Naive B cell (primary cell): ENCODE measurements at places on chromosomes 2 and 18.

- no peak for DNase-seq
Observed at GRCh38 chr2:73117441-73117840, 4.7 kb upstream of the RAB11FIP5 start.

GRCh38 chr2:145601361-145601925 is 1081.5 kb upstream of the ZEB2 start:
- no peak for DNase-seq

GRCh38 chr2:86783615-86784339 is 6.9 kb downstream of the CD8A start:
- peak; percentile 30 for DNase-seq

DNA sequence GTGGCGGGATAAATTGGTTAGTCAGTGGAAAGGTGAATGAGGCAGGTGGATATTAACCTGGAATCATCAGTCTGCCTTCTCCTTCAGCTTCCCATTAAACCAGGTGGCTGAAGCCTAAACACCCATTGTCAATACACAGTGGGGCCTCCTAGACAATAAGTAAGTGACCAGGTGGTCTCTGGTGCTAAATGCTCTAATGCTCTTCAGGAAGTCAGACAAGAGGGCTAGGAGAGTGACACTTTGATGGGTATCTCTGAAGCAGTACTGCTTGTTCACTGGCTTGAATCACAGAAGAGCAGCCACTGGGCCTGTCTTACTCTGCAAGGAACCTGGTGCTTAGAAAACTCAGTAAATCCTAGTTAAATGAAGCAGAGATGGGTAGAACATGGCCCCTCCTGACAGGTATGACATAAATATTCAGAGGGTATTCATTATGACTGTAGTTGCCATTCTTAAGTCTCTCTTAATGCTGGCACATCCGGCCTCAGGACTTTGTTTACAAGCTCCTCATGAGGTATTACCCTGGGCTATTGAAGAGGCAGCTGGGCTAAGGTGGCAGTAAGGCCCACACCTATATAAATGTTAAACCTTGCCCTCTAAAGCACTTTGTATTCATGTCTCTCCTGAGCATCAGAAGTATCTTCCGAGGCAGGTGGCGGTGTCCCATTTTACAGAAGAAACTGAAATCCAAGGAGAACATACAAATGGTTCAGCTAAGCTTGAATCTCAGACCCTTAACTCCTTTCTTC is 104.9 kb downstream of the NCK2 start:
- no peak for DNase-seq

DNA sequence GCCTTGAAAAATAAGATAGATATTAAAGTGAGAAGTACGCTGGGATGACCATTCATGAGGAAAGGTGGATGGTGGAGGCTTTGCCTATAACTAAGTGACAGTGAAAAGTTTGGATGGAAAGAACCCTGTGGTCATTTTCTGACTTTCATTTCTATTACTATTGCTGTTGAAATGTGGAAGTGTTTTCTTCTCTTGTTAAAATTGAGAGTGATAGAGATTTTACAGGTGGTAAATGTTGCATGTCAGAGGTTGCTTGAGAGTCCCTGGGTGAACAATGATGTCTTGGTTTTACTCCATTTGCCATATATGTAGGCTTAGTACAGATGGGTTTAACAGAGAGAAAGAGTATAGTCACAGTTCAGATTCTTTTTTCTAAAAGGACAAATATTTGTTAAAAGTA is 18.4 kb downstream of the NCOA1 start:
- DNase-seq: no peak

DNA sequence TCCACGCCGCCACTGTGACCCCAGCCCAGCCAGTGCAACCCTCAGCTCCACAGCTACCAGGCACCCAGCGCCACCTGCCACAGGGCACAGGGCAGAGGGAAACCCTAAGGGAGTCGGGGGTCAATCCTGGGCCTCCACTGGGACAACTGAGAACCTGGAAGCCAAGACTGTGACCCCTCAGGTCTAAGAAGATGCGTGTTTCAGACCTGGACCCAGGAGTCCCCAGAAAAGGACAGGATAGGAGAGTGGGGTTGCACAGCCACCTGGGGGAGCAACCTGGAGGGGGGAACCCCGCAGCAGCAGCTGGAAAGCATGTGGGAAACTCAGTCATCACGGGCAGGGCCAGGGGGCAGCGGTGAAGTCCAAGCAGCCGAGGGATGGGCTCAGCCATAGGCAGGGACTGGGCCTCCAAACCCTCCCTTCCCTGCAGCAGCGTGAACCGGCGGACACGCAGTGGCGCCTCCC is 4.1 kb downstream of the ESPNL start:
- DNase-seq: no peak

DNA sequence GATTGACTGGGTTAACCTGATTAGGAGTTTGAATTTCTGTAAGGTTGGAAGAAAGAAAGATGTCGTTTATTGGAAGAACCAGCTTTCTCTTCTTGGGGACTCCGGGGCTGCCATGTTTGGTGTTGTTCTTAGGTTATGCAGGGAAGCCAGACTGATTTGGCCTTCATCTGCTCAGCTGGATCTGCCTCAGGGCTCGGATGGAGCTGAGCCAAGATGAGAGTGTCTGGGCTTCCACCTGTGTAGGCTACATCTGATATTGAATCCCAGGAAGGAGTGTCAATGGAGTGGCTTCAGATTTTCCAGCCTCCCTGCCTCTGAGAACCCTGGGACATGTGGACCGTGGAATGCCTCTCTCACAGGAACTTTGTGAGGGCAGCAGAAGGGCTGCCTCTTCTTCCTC is 126.1 kb downstream of the WDSUB1 start:
- DNase-seq: no peak

DNA sequence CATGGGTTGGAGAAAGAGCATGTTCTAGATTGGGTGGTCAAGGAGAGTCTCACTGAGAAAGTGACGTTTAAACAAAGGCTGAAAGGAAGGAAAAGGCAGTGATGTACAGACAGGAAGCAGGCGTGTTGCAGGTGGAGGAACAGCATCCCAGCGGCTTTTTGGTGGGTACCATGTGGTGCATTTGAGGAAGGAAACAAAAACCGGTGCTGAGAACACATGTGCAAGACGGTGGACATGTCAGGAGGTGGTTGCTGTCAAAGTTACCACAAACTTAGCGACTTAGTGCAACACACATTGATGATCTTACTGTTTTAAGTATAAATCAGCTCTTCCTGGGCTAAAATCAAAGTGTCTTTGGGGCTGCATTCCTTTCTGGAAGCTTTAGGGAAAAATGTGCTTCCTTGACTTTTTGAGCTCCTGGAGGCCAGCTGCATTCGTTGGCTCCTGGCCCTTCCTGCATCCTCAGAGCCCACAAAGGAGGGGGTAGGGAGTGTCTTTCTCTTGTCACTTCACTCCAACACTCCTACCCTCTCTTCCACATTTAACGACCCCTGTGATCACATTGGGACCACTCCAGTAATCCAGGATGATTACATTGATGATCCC is 380.6 kb downstream of the FBXO15 start:
- DNase-seq: no peak

DNA sequence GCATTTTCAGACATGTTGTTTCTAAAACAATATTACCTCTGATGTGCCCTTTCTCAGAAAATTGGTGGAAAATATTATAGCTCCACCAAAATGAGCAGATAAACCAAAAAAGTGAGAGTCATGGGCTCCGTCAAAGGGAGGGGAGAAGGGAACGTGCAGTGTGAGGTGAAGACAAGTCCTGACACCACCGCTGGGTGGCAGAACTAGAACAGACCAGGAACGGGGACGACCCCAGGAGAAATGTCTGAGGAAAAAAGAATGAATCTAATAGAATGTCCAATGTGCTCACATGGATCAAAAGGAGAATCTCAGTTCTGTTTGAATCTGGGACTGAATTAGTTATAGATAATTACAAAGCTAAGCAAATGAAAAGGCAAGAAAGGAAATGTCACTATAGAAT is 22.6 kb upstream of the BCL2 start:
- no peak for DNase-seq

- no peak for DNase-seq
Observed at GRCh38 chr2:168717790-168718502, 84.5 kb upstream of the NOSTRIN start.

DNA sequence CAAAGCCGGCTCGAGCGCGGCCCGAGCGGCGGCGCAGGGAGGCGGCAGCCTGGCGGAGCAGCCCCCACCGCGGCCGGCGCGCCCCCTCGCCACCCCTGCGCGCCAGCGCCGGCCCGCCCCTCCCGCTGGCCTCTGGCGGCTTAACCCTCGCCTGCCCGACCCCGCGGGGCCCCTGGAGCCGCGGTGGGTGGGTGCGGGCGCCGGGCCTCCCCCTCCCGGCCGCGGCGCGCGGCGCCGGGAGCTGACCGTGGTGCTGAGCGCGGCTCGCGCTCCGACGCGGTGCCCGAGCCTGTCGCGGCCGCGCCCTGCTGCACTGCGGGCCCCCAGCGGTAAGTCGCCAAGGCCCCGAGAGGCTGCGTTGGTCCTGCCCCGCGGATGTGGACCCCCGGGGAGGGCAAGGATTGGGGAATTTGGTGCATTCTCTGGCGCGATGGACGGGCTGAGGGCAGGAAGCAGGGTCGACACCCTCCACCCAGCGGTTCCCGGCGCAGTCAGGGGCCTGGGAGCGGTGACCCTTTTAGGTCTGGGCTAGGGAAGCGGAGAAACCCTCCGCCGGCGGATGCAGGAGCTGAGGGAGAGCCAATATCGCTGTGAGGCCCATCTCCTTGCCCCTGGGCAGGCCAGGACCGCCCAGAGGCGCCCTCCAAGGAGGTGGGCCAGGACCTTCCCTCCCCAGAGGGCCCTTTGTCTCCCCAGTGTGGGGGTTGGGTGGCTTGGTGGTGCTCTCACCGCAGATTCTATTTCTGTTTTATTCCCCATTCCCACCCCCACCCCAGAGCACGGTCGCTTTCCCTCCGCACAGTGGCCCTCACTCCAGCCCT is 923 bp downstream of the AMER3 start:
- DNase-seq: no peak

- no peak for DNase-seq
Observed at GRCh38 chr2:185274718-185275484, 463.7 kb upstream of the FSIP2 start.

- DNase-seq: no peak
Observed at GRCh38 chr2:166419616-166419934, 43.8 kb upstream of the SCN9A start.

- DNase-seq: no peak
Observed at GRCh38 chr18:10558243-10558966, 32.6 kb downstream of the NAPG start.

DNA sequence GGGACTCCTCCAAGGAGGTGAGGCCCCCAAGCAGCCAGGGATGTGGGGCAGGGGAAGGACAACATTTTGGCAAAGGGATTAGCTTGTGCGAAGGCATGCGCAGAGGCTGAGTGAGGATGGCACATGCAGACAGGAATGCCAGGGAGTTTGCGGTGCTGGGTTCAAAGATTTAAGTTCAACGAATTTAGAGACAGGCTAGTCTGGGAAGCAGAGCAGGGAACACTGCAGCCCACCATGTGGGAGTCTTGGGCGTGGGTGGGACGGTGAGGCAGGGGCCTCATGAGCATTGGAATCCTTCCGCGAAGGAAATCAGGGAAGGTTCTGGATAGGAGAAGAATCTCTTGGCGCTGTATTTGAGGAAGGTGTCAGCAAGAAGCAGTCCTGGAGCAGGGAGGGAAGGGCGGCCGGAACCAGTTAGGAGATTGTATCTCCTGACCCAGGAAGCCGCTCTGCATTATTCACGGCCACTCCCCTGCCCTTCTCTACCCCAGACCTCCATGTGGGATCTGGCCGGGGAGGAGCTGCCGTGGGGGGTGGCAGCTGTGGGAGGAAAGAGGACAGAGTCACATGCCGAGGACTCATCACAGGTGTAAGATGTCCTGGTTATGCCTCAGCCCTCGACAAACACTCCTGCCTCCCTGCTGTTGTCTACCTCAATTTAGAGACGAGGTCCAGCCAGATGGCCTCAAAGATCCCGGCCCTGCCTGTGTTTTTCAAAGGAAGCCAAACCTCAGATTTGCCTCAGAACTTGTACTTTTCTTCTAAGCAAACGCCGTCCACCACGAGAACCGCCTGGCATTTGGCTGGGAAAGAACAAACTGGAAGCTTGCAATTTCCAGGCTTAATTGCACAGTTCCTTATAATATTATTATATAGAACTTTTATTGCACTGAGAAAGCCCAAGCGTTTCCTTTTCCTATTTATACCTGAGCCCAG is 123.7 kb upstream of the SMAD2 start:
- DNase-seq: no peak

DNA sequence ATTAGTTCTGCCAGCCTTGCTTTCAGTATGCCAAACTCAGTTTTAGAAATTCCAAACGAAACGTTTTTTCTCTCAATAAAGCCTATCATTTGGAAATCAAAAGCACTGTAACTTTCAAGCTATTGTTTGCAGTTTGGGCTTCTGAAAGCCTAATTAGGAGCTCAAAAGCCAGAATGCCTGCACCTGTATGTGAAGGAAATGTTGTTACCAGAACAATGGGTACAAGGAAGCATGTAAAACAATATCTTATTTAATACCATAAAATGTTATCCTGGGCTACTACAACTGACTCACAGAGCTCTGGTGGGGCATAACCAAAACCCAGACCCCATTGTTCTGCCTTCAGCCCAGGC is 12.6 kb upstream of the GULP1 start:
- DNase-seq: no peak

DNA sequence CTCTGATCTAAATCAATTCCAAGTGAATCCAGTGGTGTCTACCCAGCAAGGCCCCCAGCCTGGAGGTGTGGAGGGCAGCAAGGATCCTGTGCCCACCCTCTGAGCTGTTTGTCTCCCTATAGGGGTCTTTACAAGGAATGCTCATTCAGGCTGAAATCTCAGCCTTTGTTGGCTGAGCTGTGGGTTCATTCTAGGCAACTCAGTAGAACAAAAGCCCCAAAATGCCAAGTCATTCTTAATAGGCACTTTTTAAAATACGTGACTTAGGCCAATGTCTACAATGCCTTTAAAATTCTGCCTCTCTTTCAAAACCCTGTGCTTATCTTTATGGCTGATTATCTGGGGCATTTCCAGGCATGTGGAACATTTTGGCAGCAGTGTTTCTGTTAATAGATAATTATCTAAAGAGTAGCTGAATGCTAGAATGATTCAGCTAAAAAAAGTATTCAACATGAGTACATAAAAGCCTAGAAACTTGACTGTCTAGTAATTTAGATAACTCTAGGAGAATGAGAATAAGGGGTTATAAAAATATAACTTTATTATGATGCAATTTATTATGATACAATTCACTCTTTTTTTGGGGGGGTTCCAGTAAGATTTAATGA is 7.4 kb downstream of the UGT1A6 start:
- no peak for DNase-seq

DNA sequence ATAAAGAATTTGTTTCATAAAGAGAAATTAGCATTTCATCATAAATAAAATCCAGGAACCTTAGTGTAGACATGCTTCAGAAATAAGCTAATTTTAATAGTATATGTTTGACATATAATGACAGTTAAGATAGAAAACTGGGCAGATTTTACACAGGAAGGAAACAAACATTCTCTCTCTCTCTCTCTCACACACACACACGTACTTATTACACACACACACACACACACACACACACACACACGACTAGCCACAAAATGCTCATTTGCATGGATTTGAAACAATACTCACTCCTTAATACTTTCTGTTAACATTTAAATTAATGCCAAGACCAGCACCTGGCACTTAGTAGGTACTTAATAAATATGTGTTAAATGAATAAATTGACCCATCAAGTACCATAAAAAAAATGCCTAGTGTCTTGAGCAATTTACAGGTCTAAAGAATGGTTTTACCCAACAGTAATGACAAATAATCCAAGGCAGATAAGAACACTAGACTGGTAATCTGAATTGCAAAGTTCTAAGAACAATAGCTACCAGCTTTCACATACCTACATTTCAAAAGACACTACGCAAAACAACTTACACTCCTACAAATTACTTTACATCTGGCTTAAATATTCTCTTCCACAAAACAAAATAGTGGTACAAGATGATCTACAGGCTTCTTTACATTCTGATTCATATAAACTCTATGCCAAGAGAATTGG is 2.9 kb upstream of the GALNT3 start:
- no peak for DNase-seq
